ENCODE measurements at places on chromosomes 12 and 14. TPM values are rescaled to one million over a fixed set of nuclear protein-coding genes. Genes with fewer than 3 reads are reported as not detected.

The TSPAN19 gene
- total RNA-seq, result not detected

The TAS2R30 gene
- 7.5 TPM for total RNA-seq

The FIGNL2 gene
- total RNA-seq, result under 0.01 TPM

The MYF5 gene
- total RNA-seq, result not detected

The ACOT6 gene
- not detected for total RNA-seq

The NRXN3 gene
- total RNA-seq, result 2.9 TPM

The TPH2 gene
- not detected for total RNA-seq

The LGMN gene
- total RNA-seq, result 104 TPM

The SERPINA10 gene
- total RNA-seq, result not detected

The IFT43 gene
- 27.0 TPM for total RNA-seq

The AQP5 gene
- total RNA-seq, result 0.52 TPM

The LALBA gene
- total RNA-seq, result not detected

The HOTAIR gene
- total RNA-seq, result not detected

The SYNE3 gene
- total RNA-seq, result 10.2 TPM

The OTOGL gene
- 0.07 TPM for total RNA-seq

The ITGA7 gene
- 184 TPM for total RNA-seq

The SOS2 gene
- total RNA-seq, result 20.1 TPM

The SLC6A13 gene
- total RNA-seq, result 0.30 TPM

The RPS26 gene
- 30.0 TPM for total RNA-seq

The GSC gene
- not detected for total RNA-seq

The HAL gene
- 1.2 TPM for total RNA-seq

The TAMALIN gene
- 2.7 TPM for total RNA-seq

The SERPINA3 gene
- 9.7 TPM for total RNA-seq

The KLRB1 gene
- not detected for total RNA-seq

The STAC3 gene
- 0.33 TPM for total RNA-seq

The DAO gene
- not detected for total RNA-seq

The HSPB8 gene
- total RNA-seq, result 33.8 TPM

The GUCY2C gene
- not detected for total RNA-seq

The SSTR1 gene
- total RNA-seq, result 6.2 TPM

The PMCH gene
- total RNA-seq, result 0.30 TPM

The CBLN3 gene
- 4.2 TPM for total RNA-seq

The ISCU gene
- total RNA-seq, result 101 TPM

The OR9K2 gene
- total RNA-seq, result not detected

The OTUB2 gene
- 1.8 TPM for total RNA-seq
